ENCODE measurements at places on chromosomes 5 and 9.

GRCh38 chr5:126680191-126680817 lies 79.6 kb downstream of the PHAX start:
- no peaks in the 10 kb centered on the region for H3K27me3 ChIP-seq
- H3K36me3 ChIP-seq: no peaks in the 10 kb centered on the region
- H3K27ac ChIP-seq: peak overlapping the region; percentile 7
- peaks cover 50% of the 10 kb centered on the region for H3K4me1 ChIP-seq

DNA sequence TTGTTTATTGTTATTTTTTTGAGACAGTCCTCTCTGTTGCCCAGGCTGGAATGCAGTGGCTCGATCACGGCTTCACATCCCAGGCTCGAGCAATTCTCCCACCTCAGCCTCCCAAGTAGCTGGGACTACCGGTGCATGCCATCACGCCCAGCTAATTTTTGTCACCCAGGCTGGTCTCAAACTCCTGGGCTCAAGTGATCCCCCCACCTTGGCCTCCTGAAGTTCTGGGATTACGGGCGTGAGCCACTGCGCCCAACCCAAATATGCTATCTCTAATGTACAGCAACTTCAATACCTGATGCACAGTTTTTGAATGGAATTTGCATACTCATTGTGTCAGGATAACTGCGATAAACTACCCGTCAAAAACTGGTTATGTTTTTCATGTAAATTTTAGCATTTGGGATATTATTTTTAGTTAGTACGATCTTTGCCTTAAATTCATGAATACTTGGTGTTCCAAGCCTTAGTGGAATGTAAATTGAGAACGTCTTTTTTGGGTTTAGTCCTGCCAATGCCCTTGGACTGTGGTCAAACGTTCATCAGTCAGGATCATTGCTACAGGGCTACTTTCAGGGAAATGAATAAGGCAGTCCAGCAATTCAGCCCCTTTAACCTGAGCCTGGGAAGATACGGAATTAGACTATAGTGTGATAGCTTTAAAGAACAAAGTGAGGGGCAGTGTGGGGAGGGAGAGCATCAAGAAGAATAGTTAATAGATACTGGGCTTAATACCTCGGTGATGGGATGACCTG lies 4.4 kb downstream of the UGCG start:
- H3K27ac ChIP-seq: no peak overlapping the region
- peaks cover 14% of the 10 kb centered on the region for H3K4me1 ChIP-seq
- no peaks in the 10 kb centered on the region for H3K27me3 ChIP-seq
- no peak overlapping the region for H3K4me3 ChIP-seq
- DNase-seq: no peak

DNA sequence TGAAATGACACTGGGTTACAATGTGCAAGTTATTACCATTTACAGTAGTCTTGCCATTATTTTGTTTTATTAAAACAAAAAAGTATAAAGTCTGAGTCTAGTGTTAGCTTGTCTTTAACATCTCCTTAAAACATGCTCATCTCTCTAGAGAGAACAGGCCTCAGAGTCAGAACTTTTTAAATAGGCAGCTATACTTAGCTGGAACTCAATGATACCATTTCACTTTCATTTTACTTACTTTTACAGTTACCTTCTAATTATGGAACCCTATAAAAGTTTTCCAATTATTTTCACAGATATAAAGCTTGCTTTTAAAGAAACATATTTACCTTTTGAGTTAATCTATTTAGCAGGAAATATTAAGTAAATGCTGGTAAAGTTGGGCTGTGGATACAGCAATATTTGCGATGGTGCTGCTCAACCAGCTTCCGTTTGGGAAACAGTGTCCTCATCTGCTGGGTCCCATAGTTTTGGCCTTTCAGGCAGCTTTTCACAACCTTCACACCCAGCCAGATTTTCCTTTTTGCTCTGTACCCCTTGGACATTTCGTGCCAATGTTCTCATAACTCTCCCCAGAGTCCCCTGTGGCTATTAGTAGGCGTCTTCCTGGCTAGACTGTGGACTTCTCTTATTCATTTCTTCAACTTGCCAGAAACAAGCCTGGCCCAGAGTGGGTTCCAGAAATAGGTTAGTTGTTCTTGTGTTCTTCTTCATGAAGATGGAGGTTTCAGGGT lies 36.3 kb upstream of the UBTD2 start:
- H3K27me3 ChIP-seq: no peaks in the 10 kb centered on the region
- no peaks in the 10 kb centered on the region for H3K4me1 ChIP-seq
- no peaks in the 10 kb centered on the region for H3K36me3 ChIP-seq
- H3K4me3 ChIP-seq: no peak overlapping the region

GRCh38 chr5:59069438-59070079 lies 486.7 kb downstream of the RAB3C start:
- no peaks in the 10 kb centered on the region for H3K27me3 ChIP-seq
- no peak overlapping the region for H3K4me3 ChIP-seq
- no peaks in the 10 kb centered on the region for H3K36me3 ChIP-seq
- DNase-seq: no peak

DNA sequence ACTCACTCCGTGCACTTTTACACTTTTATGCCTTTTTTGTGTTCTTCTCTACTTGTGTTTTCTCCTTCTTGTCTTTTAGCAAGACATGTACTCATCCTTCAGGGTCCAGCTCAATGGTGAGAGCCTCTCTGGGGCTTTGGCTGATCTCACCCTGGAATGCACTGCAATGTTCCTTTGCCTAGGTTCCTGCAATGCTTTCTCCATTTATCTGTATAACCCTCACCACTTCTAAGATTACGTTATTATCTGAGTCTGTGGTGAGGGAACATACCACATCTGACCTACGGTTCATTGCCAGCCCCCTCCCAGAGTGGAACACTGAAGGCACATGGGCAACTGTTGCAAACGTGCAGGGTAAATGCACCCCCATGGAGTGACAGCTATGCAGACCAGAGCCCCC lies 47.3 kb downstream of the KCNIP1 start:
- H3K27me3 ChIP-seq: no peaks in the 10 kb centered on the region
- DNase-seq: no peak
- no peak overlapping the region for H3K27ac ChIP-seq

- DNase-seq: no peak
- H3K36me3 ChIP-seq: no peaks in the 10 kb centered on the region
- H3K27ac ChIP-seq: no peak overlapping the region
- H3K4me1 ChIP-seq: peaks cover 17% of the 10 kb centered on the region
- H3K27me3 ChIP-seq: peaks cover 3% of the 10 kb centered on the region
Measured at GRCh38 chr5:144481861-144482260, 311.2 kb downstream of the KCTD16 start.

DNA sequence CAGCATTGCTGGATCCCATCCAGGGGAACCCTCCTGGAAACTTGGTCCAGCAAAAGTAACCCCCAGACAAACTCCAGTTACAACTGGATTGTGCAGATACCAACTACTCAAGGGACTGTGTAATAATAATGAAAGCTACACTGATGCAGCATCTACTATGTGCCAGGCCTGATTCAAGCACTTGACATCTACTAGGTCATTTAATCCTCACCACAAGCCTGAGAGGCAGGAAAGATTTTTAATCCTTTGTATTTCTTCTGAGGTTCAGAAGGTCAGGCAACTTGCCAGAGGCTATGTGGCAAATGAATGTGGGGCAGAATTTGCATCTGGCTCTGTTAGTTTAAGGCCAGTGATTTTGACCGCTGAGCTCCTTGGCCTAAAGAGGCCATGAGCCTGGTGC lies 29.5 kb upstream of the FOXI1 start:
- H3K4me3 ChIP-seq: no peak overlapping the region
- no peak for DNase-seq
- no peak overlapping the region for H3K27ac ChIP-seq
- H3K27me3 ChIP-seq: no peaks in the 10 kb centered on the region

- H3K36me3 ChIP-seq: peaks cover 28% of the 10 kb centered on the region
- no peak overlapping the region for H3K27ac ChIP-seq
- no peak overlapping the region for H3K4me3 ChIP-seq
- no peaks in the 10 kb centered on the region for H3K27me3 ChIP-seq
Measured at GRCh38 chr9:34998266-34998665, 8.7 kb downstream of the DNAJB5 start.

- H3K4me3 ChIP-seq: no peak overlapping the region
- no peak overlapping the region for H3K27ac ChIP-seq
- no peak for DNase-seq
- no peaks in the 10 kb centered on the region for H3K27me3 ChIP-seq
- H3K4me1 ChIP-seq: no peaks in the 10 kb centered on the region
- no peaks in the 10 kb centered on the region for H3K36me3 ChIP-seq
Measured at GRCh38 chr5:11640158-11640873, 263.9 kb downstream of the CTNND2 start.

- H3K36me3 ChIP-seq: peaks cover 7% of the 10 kb centered on the region
- DNase-seq: no peak
- H3K27ac ChIP-seq: no peak overlapping the region
- peaks cover 13% of the 10 kb centered on the region for H3K4me1 ChIP-seq
- no peaks in the 10 kb centered on the region for H3K27me3 ChIP-seq
- H3K4me3 ChIP-seq: no peak overlapping the region
Measured at GRCh38 chr9:83582029-83582428, 40.9 kb upstream of the IDNK start.

- H3K36me3 ChIP-seq: no peaks in the 10 kb centered on the region
- H3K4me3 ChIP-seq: no peak overlapping the region
Measured at GRCh38 chr5:102818345-102818744, 63.2 kb downstream of the PAM start.

DNA sequence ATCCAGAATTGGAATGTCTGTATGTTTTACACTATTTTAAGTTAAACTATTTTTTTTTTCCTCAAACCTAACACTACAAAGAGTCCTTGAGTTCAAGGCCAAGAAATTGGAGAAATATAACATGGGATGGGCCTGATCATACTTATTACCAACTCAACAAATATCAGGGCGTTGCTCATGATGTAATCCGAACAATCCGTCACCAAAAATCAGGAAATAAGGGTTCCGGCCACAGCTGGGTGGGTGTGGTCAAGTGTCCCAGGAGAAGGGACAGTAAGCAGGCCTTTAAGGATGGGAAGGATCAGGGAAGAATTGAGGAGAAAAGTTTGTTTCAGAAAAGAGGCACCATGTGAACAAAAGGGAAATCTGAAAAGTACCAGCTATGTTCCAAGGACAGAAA lies 29.8 kb downstream of the MED27 start:
- no peaks in the 10 kb centered on the region for H3K27me3 ChIP-seq
- H3K36me3 ChIP-seq: no peaks in the 10 kb centered on the region
- H3K4me1 ChIP-seq: peaks cover 18% of the 10 kb centered on the region
- H3K4me3 ChIP-seq: no peak overlapping the region
- DNase-seq: no peak
- H3K27ac ChIP-seq: no peak overlapping the region

GRCh38 chr5:108730617-108731340 lies 16.9 kb upstream of the FER start:
- peaks cover 38% of the 10 kb centered on the region for H3K4me1 ChIP-seq
- H3K27ac ChIP-seq: no peak overlapping the region
- no peak overlapping the region for H3K4me3 ChIP-seq
- no peaks in the 10 kb centered on the region for H3K27me3 ChIP-seq
- H3K36me3 ChIP-seq: no peaks in the 10 kb centered on the region
- no peak for DNase-seq

DNA sequence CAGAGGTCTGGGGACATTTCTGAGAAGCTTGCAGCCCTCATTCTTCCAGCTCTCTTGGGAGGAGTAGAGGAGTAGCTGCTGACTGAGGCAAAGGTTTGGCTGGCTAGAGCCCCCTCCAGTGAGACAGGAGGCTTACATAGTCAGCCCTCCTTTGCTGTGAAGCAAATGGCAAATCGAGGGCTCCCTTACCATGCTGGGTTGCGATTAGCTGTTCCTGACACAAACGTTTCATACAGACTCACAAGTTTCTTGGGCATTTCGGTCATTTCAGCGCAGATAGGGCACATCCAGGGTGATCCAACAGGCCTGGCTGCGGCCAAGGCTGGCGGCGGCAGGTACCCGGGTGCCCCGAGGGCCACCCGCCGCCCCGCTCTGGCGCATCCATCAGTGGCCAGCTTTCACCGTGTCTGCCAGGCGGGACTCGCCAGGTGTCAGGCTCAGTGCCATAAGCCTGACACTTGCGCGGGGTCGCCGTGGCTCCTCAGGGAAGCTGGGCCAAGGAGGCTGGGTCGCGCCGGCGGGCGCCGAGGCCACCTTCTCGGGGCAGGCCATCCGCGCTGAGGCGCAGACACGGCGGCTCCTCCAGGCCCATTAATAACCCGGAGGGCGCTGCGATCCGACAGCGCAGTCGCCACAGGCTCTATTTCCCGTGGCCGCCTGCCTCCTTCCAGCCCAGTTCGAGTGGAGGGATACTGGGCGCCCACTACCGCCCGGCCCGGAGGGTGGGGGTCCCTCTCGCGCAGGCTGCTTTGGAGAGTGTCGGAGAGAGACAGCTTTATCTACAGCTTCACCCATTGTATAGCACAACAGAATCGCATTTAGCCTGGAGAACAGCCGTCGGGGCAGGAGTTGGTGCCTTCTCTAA lies 9.1 kb downstream of the PRDM6 start:
- peaks cover 33% of the 10 kb centered on the region for H3K4me1 ChIP-seq
- H3K27me3 ChIP-seq: peaks cover 98% of the 10 kb centered on the region
- H3K4me3 ChIP-seq: peak overlapping the region; percentile 82
- peak; percentile 20 for DNase-seq

DNA sequence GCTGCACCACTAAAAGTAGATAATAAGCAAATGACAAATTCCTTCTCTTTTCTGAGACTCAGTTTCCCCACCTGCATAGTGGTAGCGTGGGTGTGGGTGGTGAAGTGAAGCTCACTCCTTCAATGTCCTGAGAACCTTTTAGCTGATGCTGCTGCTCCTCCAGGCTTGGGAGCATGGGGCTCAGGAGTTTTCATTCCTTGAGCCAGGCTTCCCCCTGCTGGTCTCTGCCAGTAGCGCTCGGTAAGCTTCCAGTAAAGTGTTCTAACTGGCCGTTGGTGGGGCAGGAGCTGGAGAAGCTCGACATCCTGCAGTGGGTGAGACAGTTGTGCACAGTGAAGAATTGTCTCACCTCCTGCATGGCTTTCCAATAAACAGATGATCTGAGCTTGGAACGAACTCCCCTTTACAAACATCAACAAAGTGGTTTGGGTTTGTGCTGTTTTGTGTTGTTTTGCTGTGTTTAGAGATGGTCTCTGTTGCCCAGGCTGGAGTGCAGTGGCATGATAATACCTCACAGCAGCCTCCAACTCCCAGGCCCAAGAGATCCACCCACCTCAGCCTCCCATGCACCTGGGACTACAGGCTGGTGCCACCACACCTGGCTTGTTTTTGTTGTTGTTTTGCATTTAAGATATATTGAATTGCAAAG lies 34.6 kb downstream of the SPARC start:
- H3K4me3 ChIP-seq: no peak overlapping the region
- peaks cover 4% of the 10 kb centered on the region for H3K4me1 ChIP-seq
- no peak overlapping the region for H3K27ac ChIP-seq

DNA sequence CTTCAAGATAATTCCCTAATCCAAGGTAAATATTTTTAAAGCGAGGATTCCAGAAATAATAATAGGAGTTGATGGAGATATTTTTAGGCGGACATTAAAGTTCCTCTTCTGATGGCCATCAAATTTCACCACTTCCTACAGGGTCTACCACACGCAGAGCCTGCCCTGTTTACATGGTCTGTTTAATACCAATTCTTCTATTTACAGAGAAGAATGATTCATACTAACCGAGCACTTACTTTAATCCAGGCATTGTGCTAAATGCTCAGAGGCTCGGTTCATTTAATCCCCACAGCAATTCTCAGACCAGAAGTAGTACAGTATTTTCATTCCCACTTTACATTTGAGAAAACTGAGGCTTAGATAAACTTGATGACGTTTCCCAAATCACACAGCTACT lies 3.0 kb upstream of the ITGA1 start:
- peaks cover 4% of the 10 kb centered on the region for H3K27me3 ChIP-seq
- no peak overlapping the region for H3K27ac ChIP-seq
- no peak for DNase-seq

GRCh38 chr5:43427306-43427705 lies 15.1 kb upstream of the CCL28 start:
- DNase-seq: no peak
- no peaks in the 10 kb centered on the region for H3K36me3 ChIP-seq
- H3K4me1 ChIP-seq: peaks cover under 1% of the 10 kb centered on the region
- no peak overlapping the region for H3K4me3 ChIP-seq
- H3K27ac ChIP-seq: no peak overlapping the region
